ENCODE measurements at places on chromosomes 6 and 20. TPM values are rescaled to one million over a fixed set of nuclear protein-coding genes. Genes with fewer than 3 reads are reported as not detected.

The RIOK1 gene
- 47.3 TPM for total RNA-seq

The GNMT gene
- total RNA-seq: 1.9 TPM

The TFAP2D gene
- not detected for total RNA-seq

The GPLD1 gene
- 0.19 TPM for total RNA-seq

The ZSCAN12 gene
- total RNA-seq: 3.0 TPM

All from CD8-positive, alpha-beta T cell (primary cell).